Aorta (tissue), 5 donors: ENCODE measurements at places on chromosomes 2 and 18. TPM values are rescaled to one million over a fixed set of nuclear protein-coding genes. Genes with fewer than 3 reads are reported as not detected.

- DNase-seq = no peak
These were observed 376.3 kb upstream of the UBE2E3 start for GRCh38 chr2:180604077-180604476.

DNA sequence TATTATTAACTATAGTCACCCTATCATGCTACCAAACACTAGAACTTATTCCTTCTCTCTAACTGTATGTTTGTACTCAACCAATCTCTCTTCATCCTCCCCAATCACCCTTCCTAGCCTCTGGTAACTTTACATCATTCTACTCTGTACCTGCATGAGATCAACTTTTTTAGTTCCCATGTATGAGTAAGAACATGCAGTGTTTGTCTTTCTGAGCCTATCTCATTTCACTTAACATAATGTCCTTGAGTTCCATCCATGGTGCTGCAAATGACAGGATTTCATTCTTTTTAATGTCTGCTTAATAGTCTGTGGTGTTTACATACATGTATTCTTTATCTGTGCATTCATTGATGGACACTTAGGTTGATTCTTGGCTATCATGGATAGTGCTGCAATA, 108.9 kb upstream of the RFX8 start:
- DNase-seq = no peak

DNA sequence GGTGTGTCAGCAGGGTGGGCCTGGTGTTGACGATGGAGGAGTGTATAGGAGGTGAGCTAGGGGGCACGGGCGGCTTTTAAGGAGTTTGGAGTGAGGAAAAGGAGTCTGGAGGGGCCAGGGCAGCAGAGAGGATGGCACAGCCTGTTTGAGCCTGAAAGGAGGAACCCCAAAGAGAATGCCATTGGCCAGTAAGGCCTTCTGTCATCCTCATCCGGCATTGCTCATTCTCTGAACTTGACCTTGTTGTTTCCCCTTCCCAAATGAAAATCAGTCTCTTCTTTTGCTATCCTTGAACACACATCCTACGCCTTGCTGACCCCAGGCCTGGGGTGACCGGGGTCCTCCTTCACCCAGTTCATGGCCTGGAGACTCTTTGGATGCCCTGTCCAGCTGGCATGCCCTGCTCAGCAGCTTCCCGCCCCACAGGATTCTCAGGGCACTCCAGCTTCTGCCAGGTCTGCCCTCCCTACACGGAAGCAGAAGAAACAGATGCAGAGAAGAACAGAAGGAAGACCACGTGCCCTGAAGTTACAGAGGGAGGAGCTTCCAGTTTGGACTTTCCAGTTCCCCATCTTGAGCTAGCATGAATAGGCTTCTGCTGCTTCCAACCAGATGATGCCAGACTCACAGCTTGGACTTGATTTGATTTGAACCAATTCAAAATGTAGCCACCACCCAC, 20.5 kb upstream of the KIF3C start:
- peak; percentile 73 for DNase-seq

GRCh38 chr2:69945441-69945840, 16.0 kb downstream of the ASPRV1 start:
- peak; percentile 66 for DNase-seq

GRCh38 chr2:11578986-11579774, 45.3 kb downstream of the GREB1 start:
- peak; percentile 39 for DNase-seq

DNA sequence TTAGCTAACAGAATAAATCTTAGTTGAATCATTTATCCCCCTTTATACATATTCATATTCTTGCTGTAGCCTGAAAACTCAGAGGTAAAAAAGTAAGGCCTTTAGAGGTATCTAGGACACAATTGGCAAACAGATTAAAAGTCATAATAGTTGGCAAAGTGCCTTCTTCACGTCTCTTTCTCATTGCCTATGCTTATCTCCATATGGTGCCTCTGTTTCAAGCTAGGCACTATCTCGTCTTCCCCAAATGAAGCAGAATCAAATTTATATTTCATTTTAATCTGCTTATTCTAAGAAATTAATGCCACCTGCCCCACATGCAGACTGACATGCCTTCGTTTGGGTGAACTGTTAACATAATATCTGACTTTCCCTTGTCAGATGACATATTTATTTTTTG, 245.4 kb downstream of the CDH2 start:
- DNase-seq = no peak

GRCh38 chr2:162065767-162066166, 8.2 kb downstream of the DPP4 start:
- DNase-seq = no peak

DNA sequence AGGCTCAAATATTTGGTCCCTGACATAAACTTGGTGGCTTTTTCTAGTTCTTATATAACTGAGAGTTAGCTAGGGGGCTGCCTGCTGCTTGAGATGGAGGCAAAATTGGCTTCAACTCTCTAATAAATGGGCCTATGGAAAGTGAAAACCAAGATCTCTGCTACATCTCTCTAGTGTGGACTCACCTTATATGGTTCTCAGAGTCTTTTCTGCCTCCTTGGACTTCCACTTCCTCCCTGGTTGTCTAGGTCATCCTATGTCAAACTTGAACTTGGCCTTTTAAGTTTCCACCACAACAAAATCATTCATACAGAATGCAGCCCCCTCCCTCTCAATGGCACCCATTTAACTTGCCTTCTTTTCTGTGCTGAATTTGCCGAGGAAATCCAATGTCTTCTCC, 23.9 kb upstream of the ARHGAP25 start:
- DNase-seq = no peak

GRCh38 chr18:65876310-65876709, 125.5 kb downstream of the CDH7 start:
- no peak for DNase-seq

GRCh38 chr2:216485745-216486144, 12.9 kb upstream of the RPL37A start:
- no peak for DNase-seq

DNA sequence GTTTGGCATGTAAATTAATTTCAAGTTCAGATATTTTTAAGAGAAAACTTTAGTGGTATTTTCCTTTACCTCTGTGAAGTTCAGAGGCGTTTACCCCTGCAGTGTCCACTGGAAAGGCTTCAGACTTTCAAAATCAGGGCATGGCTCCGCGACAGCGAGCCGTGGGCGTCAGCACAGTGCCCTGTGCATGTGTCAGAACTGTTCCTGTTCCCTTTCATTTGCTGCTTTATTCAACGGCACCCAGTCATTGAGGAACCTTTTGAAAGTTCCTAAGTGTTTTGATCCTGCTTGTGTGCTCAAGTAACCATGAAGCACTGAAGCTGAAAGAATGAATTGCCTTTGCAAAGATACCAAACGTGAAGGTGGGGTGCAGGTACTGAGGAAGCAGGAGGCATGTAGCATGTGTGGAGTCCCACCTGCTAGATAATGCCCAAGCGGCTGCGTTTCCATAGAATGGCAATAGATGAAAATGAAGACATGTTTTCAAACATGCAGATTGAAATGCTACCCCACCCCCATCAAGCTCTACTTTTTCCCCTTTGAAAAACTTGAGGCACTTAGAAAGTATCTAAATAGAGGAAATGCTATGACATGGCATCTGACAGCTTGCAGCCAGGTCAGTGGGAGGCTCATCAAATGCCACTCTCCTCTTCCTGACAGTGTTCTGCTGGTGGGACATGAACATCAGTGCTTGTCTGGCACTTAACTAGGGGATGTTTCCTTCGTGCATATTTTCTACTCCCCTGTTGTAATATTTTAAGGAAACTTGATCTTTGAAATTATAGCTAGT, 148.6 kb downstream of the ZNF236 start:
- no peak for DNase-seq

- DNase-seq = no peak
These were observed 81.5 kb downstream of the CYRIA start for GRCh38 chr2:16584084-16584483.

- DNase-seq = no peak
These were observed 390.9 kb upstream of the VWC2L start for GRCh38 chr2:214019973-214020345.

DNA sequence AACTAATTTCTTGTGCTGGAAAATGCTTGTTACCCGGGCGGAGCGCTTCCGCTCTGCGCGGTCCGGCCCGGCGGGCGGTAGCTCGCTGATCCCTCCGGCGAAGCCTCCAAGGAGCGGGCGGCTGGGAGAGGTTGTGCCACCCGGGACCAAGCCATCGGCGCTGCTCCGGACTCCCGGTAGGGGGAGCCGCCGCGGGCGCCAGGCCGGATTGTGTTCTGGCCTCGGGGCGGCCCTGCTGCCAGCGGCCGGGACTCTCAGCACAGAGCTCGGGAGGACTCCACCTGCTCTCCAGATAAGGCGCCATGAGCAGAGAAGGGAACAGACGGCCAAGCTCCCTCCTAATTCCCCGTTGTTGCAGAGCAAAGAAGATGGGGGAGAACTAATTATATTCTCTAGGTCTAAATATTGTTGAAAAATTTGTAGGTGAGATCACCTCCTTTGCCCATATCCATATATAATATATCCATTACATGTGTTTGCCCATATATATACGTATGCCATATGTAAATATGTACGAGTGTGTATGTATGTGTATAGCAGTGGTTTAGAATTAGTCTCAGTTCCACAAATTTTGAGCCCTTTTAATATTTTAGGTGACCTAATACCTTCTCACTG, 13.8 kb upstream of the SATB2 start:
- DNase-seq = peak; percentile 89

- no peak for DNase-seq
These were observed 37.8 kb upstream of the STAT4 start for GRCh38 chr2:191188550-191189093.

DNA sequence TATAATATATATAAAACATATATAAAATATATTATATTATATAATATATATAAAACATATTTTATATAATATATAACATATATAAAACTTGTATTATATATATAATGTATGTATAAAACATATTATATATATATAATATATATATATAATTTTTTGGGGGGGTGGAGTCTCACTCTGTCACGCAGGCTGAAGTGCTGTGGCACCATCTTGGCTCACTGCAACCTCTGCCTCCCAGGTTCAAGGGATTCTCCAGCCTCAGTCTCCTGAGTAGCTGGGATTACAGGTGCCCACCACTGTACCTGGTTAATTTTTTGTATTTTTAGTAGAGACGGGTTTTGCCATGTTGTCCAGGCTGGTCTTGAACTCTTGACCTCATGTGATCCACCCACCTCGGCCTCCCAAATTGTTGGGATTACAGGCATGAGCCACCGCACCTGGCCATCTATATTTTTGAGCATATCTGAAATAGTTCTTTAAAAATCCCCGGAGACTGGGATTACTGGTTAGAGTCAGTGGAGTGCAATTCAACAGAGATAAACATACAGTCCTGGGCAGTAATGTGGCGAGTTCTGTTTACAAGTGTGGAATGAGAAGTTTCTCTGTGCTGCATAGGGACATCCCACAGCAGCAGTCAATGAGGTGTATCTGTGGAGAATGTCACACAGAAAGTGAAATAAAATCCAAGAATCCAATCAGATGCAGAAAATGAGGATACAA, 208.4 kb downstream of the MYCN start:
- no peak for DNase-seq

DNA sequence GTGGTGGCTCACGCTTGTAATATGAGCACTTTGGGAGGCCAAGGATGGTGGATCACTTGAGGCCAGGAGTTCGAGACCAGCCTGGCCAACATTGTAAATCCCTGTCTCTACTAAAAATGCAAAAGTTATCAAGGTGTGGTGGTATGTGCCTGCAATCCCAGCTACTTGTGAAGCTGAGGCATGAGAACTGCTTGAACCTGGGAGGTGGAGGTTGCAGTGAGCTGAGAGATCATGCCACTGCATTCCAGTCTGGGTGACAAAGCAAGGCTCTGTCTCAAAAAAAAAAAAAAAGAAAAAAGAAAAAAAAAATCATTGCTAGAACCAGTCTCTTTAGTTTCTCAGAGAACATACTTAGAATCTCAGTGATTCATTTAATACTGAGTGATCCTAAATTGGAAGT, 217.1 kb downstream of the DYM start:
- no peak for DNase-seq

GRCh38 chr2:10452312-10452711, 4.2 kb upstream of the ODC1 start:
- DNase-seq = no peak

DNA sequence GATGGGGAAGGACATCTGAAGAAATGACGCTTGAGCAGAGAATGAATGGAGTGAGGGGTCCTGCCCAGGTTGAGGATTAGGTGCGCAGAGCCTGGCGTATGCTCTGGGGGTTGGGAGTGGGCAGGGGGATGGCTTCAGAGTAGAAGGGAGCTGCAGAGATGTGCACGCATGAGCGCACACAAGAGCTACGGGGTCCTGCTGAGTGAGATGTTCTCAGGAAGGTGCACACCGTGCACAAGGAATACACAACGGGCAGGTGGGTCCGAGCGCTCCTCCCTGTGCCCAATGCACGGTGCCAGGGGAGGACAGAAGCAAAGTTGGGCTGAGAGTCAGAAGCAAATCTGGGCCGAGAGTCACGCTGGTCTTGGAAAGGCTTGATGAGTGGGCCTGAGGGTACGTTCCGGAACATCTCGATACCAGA, 25.5 kb downstream of the TWIST2 start:
- no peak for DNase-seq

DNA sequence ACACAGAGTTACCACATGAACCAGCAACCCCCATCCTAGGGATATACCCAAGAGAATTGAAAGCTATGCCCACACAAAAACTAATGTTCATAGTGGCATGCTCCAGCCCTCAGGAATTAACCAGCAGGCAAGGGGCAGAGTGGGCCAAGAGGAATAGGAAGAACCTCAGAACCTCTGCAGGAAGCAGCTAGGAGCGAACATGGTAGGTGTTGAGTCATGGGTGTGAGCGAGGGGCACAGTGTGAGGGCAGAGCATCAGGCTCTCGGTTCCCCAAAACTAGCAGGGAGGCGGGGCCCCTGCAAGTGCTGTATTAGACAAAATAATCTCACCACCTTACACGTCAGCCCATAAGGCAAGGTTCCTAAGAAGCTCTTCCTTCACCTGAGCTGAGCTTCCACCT, 5.6 kb upstream of the RUFY4 start:
- peak; percentile 67 for DNase-seq

GRCh38 chr2:55861733-55862132, 61.8 kb downstream of the EFEMP1 start:
- peak; percentile 77 for DNase-seq

Gene POTEI
- 0.26 TPM for total RNA-seq

Gene DUSP11
- 27.6 TPM for total RNA-seq

Gene ANKRD62
- total RNA-seq = not detected

Gene NAT8
- not detected for total RNA-seq

Gene SERPINB11
- not detected for total RNA-seq

Gene GALR1
- total RNA-seq = not detected

Gene C1QL2
- not detected for total RNA-seq

Gene ST3GAL5
- total RNA-seq = 15.7 TPM

Gene LHCGR
- total RNA-seq = not detected

Gene MAP2
- 19.6 TPM for total RNA-seq

Gene PER2
- total RNA-seq = 22.0 TPM

Gene FHL2
- total RNA-seq = 70.8 TPM

Gene GGCX
- total RNA-seq = 30.3 TPM

Gene MALL
- 32.8 TPM for total RNA-seq

Gene TGFA
- total RNA-seq = 2.0 TPM

Gene UGT1A10
- total RNA-seq = not detected
